ENCODE measurements at places on chromosomes 2 and 18.

- DNase-seq, result no peak
Measured at GRCh38 chr2:44120428-44120827, 48.2 kb upstream of the PPM1B start.

- DNase-seq, result no peak
Measured at GRCh38 chr18:50722311-50722710, 97.5 kb downstream of the MRO start.

DNA sequence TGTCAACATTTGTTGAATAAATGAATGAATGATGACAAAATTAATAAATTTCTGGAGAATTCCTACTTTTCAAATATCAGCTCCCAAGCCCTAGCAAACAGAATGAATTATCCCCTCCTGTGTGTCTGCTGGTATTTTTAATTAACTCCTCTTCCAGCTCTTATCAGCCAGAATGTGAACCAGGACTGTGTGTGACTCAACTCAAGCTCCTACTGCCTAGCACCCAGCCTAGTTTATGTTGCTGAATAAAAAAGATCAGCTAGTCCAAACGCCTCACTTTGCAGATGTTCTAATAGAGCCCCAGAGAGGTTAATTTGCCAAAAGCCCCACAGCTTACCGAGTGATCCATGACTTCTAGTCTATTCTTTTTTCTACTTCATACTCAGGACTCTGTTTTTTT, 50.3 kb downstream of the RABL2A start:
- DNase-seq, result no peak

DNA sequence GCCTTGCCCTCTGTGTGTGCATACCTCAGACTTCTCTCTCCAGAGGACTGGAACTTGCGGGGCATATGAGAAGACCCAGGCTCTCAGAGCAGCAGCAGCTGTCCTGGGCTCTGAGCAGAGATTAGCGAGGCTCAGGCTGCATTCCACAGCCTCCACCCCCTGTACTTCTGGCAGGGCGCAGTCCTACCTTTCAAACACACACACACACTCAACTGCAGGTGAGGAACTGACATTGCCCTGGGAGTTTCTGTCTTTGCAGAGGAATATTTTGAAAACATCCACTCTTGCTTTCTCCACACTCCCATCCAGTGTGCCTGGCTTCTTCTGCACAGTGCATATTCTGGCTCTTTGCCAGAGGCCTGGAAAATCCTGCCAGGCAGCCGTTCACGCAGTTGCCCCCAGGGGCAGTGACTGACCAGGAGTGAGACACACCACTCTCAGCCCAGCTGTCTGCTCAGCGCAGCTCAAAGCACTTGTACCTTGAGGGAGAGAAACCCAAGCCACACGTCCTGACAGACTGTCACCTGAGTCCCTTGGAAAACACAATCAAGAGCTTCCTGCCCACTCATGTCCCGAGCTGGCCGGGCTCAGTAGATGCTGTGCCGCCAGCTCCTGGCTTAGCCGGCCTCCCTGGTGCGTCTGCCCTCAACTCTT, 460.8 kb downstream of the RNF144A start:
- DNase-seq, result peak; percentile 47

- DNase-seq, result no peak
Measured at GRCh38 chr18:32450874-32451273, 19.8 kb downstream of the GAREM1 start.

- no peak for DNase-seq
Measured at GRCh38 chr2:71759060-71759459, 305.7 kb downstream of the DYSF start.

- DNase-seq, result no peak
Measured at GRCh38 chr2:195037045-195037444, 620.0 kb upstream of the SLC39A10 start.
